ENCODE measurements at places on chromosomes 16 and 17.

DNA sequence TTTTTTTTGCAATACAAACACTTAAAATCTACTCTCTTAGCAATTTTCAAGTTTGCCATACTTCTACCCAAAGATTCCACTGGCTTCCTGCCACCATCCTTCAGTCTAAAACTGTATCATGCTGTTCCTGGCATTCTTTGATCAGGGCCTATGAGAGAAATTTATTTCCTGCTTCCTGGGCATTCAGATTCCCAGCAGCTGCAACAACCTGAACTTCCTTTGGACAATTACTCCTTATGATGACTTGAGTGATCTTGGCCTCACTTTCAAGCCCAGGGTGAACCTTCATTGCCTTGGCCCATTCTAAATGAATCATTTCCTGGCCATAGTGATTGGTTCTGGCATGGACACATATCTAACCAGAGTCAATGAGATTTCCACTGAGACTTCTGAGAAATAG, 18.0 kb upstream of the MON1B start:
- DNase-seq: no peak

- no peak for DNase-seq
These were observed 154.1 kb upstream of the CDH5 start for GRCh38 chr16:66212428-66212827.

- DNase-seq: no peak
These were observed 10.9 kb downstream of the JUP start for GRCh38 chr17:41775394-41776226.

DNA sequence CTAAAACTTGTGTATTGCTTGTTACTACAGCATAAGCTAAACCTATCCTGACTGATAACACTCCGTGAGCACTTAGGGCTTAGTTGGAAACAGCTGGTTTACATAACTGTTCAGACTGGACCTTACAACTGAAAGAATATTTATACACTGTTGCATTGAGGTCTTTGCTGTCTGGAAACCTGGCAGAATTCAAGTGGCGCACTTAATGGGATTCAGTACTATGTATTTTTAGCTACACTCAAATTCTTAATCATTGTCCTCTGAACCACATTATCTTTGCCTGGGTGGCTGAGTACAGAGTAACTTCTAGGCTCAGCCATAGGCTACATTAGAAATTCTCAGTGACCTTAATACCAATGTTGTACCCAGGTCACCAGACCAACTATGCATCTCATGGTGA, 172.9 kb downstream of the PMP22 start:
- no peak for DNase-seq

DNA sequence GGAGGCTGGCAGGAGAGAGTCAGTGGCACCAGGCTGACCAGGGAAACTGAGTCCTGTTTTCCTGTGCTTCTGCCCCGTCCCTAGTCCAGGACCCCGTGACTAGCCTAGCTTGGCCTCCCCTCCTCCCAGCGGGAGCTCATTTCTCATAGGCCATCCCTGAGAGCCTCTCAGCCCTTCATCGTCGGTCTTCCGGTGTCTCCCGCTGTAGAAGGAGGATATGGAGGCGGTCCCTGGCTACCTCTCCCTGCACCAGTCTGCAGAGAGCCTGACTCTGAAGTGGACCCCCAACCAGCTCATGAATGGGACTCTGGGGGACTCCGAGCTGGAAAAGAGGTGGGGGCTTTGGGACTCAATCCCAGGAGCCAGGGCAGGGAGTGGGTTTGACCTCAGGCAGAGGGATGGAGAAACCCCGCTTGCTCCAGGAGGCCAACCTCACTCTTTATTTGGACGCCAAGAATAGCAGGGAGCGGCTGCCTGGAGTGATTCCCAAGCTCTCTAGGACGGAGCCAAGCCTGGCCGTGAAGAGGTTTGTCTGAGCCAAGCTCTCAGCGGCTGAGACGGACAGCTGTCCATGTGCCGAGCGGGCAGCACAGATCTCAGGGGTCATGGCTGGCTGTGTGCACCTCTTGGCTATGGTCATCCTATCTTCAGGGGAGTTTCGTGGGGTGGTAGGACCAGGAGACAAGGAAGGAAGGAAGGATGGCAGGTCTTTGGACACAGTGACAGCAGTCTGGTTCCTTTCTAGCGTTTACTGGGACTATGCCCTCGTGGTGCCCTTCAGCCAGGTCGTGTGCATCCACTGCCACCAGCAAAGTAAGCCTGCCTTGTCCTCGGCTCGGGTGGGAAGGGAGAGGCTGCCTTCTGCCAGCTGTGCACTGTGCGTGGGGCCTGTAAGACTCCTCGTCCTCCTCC, 26.8 kb downstream of the SGSM2 start:
- DNase-seq: no peak

- no peak for DNase-seq
These were observed 425 bp downstream of the SGSH start for GRCh38 chr17:80219763-80220053.

DNA sequence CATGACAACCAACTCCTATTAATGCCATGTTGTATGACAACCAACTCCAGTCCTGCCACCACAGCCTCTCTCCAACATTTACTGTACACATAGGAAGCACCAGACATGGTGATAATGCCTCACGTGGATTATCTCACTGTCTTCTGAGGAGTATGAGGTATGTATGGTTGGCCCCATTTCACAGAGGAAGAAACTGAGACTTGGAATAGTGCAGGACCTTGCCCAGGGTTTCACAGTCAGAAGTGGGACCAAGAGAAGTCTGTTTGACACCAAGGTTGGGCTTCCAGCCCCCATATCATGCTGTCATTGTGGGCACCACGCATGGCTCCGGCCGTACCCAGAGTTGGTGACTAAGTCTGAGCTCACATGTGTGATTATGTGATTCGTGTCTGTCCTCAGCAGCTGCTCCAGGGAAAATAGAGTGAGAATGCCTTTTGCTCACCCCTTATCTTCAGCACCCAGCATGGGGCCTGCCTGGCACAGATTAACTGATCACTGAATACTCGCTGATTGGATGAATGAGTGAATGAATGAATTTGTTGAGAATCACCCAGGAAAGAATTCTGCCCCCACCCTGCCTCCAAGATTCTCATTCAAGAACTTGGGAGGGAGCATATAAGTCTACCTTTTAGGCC, 204.1 kb upstream of the NLRP1 start:
- no peak for DNase-seq

Data from stimulated activated CD4-positive, alpha-beta T cell treated with anti-CD3 and anti-CD28 coated beads, Interleukin-15, amount 100 ng/mL, for 48 hours (primary cell).